NCI-H1694 (cell line): ENCODE measurements at places on chromosomes 7 and 10.

DNA sequence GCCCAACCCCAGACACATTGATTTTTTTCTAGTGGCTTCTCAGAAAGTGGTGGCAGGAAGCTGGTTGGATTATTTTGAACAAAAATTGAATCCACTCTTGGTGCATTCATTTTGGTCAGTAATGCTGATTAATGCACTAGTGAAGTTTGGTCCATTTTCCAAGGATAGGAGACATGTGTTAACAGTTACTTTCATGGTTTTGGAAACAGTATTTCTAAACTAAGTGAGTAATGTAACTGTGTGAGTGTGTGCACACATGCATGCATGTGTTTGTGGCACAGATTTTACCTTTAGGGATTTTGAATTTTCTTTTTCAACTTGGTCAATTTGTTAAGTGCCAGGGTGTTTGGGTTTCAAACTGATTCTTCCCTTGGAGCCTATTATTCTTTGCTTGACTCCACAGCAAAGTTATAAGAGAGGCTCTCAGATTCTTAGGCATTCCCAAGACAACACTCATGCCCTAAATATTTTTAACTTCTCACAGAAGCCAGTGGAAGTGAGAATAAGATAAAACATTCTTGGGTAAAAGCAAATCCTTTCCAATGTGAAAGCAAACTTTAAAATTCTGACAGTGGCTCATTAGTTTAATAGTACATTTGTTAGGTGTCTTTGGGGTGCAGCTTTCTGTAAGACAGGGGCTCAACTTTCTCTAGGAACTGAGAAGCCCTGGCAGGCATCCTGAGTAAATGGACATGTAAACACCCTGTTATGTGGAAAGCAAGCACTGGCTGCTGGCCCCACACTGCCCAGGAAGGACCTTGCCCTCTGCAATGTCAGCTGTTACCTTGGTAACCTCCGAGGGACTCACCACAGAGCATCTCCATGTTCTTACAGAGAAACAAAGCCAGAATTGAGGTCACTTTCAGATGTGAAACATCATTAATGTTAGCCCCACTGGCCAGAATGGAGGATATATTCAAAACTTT, 68.4 kb downstream of the ASAH2B start:
- DNase-seq, result no peak

DNA sequence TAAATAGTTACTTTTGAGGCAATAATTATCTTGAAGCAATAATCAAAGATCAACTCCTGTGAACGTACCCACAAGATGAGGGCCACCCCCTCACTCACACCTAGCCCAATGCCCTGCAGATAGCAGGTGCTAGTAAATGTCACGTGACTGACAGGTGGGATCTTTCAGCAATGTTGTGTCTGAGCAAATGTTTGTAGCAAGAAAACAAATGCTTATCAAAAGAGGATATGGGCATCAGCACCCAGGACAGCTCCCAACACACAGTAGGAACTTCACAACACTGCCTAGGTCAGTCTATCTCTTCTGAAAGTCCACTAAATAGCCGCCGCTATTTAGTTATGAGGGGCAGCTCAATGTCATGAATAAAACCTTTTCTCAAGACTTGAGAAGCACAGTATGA, 120.8 kb upstream of the PDLIM1 start:
- DNase-seq, result no peak

GRCh38 chr7:97342512-97342911, 225.0 kb downstream of the SDHAF3 start:
- DNase-seq, result no peak

DNA sequence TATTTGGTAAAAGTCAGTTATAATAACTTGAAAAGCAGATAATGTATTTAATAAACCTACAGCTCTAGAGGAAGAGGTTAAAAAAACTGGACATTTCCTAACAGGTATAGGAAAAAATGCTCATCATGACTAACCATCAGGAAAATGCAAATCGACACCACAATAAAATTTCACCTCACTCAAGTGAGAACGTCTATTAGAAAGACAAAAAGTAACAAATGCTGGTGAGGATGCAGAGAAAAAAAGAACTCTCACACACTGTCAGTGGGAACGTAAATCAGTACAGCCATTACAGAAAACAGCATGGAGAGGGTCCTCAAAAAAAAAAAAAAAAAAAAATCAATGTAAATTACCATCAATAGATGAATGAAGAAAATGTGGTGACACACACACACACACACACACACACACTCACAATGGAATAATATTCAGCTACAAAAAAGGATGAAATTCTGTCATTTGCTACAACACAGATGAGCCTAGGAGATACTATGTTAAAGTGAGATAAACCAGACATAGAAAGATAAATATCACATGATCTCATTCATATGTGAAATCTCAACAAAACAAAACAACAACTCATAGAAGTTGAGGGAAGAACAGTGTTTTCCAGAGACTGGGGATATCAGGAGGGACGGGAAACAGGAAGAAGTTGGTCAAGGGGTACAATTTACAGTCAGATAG, 20.1 kb downstream of the EPC1 start:
- no peak for DNase-seq

DNA sequence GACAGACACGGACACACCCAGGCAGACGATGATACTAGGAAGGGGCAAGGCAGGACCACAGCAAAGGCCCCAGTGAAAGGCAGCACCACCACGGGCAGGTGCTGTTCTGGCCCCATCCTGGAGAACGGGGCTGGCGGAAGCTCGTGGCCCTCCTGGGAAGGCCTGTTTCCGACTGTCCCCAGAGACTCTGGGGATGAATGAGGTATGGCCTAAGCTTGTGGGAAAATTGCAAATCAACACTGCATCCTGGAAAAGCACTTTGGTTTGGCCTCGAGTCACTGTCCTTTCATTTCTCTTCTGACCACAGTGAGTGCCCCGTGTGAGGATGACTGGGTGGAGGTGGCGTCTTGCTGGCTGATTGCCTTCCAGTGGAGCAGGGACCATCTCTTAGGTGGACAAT, 81.6 kb upstream of the ANLN start:
- DNase-seq, result no peak

DNA sequence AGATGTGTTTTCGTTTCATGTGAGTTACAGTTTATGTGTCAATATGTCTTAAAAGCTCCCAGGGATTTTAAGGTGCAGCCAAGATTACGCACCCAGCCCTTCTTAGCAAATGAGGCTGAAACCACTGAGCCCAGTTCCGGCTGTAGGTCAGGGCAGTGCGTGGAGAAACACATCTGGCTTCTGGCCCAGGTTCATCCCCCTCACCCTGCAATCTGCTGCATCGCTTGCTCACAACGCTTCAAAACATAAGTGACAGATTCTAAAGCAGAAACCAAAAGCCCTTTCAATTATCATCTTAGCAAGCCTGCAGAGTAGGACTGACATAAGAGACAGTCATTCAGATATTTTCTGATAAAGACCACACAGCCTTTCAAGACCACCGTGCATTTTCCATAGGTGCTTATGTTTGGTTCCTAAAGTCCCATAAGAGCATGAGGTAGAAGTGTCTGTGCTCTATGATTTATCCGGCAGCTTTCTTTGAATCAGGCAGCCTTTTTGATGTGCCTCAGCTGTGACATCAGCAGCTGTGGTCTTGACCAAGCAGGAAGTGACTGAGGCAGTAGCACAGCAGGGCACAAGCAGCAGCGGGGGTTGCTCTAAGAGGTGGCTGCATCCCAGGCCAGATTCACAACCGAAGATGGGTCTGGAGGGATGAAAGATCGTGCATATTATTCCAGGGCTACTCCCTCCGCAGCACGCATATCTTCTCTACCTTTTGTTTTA, 72.1 kb upstream of the LYZL2 start:
- DNase-seq, result peak; percentile 28

DNA sequence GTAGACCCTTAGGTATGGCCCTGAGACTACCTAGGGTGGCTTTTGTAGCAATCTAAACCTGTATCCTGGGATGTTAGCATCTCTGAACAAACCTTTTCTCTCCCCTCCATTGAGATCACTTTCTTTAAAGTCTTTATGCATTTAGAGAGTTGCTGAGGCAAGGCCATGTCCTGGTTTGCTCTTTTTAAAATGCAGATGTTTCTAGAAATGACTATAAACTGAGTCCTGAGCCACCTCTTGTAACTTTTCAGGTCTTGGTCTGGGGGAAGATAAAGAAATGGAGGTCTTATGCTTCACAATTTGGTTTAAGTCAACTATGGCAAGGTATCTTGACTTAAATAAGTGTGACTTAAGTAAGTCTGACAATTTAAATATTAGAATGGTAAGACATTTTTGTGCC, 78.0 kb downstream of the AUTS2 start:
- no peak for DNase-seq

- DNase-seq, result no peak
Measured at GRCh38 chr7:17242504-17242903, 55.9 kb upstream of the AHR start.

GRCh38 chr7:153682628-153683027, 369.6 kb upstream of the DPP6 start:
- no peak for DNase-seq

DNA sequence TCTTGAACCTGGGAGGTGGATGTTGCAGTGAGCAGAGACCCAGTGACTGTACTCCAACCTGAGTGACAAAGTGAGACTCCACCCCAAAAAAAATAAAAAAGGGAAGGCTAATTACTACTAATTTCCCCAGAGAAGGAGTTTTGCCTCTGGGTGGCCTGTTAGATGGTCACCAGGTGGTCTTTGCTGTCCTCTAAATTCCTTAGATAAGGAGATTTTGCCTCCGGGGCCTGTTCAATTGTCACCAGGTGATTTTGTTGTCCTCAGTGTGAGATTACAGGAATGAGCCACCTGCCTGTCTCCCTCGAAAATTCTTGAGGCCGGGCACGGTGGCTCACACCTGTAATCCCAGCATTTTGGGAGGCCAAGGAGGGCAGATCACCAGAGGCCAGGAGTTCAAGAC, 24.4 kb upstream of the ZMIZ2 start:
- DNase-seq, result no peak

DNA sequence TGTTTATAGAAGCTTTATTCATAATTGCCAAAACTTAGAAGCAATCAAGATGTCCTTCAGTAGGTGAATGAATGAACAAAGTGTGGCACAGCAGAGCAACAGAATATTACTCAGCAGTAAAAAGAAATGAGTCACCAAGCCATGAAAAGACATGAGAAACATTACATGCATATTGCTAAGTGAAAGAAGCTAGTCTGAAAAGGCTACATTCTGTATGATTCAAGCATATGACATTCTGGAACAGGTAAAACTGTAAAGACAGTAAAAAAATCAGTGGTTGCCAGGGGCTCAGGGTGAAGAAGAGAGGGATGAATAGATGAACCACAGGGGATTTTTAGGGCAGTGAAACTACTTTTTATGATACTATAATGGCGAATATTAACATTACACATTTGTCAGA, 80.9 kb upstream of the APBB1IP start:
- DNase-seq, result no peak

DNA sequence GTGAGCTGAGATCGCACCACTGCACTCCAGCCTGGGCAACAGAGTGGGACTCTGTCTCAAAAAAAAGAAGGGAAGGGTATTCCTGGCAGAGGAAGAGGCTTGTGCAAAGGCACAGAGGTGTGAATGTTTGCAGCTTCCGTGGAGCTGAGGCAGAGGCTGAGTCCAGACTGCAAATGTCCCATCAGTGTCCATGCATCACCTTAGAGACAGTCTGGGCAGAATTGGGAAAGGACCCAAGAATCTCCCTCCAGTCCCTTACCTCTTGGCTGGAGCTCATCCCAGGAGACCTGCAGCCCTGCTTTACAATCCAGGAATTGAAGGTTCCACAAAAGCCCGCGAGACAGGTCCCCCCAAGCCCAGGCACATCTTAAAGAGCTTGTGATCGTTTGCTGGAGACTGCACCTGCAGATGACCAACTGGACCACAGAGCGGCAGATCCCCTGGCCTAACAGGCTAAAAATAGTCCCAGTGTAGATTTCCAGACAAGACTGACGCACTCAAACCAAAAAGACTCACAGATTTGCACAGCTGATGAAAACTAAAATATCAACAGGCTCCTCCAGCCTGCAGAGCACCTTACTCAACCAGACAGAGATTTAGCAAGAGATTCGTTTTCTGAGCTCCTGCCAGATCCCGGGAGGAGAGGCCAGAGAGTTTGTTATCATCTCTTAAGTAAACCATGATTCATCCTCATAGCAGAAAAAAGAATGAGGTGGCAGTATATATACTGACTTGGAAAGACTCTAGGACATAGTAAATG, 22.9 kb upstream of the NANOS1 start:
- DNase-seq, result no peak

DNA sequence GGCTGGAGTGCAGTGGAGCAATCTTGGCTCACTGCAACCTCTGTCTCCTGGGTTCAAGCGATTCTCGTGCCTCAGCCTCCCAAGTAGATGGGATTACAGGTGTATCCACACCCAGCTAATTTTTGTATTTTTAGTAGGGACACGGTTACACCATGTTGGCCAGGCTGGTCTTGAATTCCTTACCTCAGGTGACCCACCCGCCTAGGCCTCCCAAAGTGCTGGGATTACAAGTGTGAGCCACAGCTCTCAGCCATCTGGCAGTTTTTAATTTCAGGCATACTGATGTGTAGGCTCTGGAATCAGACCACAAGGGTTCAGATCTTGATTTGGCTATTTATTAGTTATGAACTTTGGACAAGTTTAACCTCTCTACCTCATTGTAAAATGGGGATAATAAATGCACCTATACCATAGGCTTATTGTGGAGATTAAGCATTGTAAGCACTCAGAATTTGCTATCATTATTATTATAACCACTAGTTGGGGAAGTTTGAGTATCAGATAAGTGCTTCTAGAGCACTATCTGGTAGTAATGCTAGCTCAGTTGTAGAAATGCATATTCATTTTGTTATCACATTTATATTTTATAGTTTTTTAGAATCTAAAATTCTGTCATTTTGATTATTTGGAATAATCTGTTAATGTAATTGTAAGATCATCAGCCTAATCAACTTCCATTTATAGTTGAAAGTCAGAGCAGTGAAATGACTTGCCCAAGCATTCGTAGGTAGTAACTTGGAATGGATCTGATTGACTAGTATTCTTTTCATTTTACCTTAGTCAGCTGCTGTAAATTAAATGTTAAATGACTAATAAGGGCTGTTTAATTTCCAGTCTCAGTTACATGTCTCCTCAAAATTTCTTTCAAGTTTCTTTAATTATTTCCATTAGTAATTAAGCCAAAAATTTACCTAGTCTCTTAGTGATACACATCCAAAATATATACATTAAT, 22.5 kb downstream of the KMT2E start:
- peak; percentile 46 for DNase-seq

GRCh38 chr10:53978301-53978700, 822.7 kb downstream of the PCDH15 start:
- DNase-seq, result no peak

GRCh38 chr10:129642427-129642826, 175.4 kb downstream of the MGMT start:
- no peak for DNase-seq

GRCh38 chr10:68280758-68281157, 48.8 kb upstream of the ATOH7 start:
- no peak for DNase-seq

- no peak for DNase-seq
Measured at GRCh38 chr7:78688376-78688775, 765.1 kb downstream of the MAGI2 start.

- no peak for DNase-seq
Measured at GRCh38 chr7:31108097-31108657, 56.1 kb downstream of the ADCYAP1R1 start.

GRCh38 chr7:1912593-1913465, 242.8 kb downstream of the ELFN1 start:
- no peak for DNase-seq

- DNase-seq, result peak; percentile 60
Measured at GRCh38 chr7:155738652-155739537, 73.4 kb downstream of the SHH start.

- no peak for DNase-seq
Measured at GRCh38 chr7:2248984-2249694, 7.1 kb downstream of the NUDT1 start.

- DNase-seq, result no peak
Measured at GRCh38 chr10:132608511-132609195, 71.1 kb downstream of the INPP5A start.

GRCh38 chr7:23960361-23960760, 250.3 kb downstream of the STK31 start:
- DNase-seq, result no peak
